ENCODE measurements at places on chromosomes 1 and 21. TPM values are rescaled to one million over a fixed set of nuclear protein-coding genes. Genes with fewer than 3 reads are reported as not detected.
A peak's percentile ranks its signal among the peaks of the same experiment; 100 is the strongest.

DNA sequence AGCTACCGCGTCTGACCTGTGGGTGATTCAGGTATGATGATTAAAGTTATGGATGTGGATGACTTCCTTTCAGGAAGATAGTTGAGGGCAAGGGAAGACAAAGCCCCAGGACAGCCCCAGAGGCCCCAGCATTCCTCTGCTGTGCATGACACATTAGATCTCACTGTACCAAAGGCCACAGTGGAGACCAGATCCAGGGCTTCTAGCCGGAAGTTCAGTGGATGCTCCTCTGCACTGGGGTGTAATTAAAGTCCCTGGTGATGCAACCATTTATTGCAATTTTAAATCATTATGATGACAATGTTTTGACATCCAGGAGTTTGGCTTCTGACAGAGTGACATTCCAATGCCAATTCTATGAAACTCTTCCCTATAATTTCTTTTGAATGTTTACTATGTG, 5.0 kb downstream of the C4BPA start:
- DNase-seq: no peak

- DNase-seq: no peak
Measured at GRCh38 chr1:68166348-68166747, 66.0 kb downstream of the WLS start.

GRCh38 chr1:170836141-170836540, 99.2 kb upstream of the MROH9 start:
- no peak for DNase-seq

GRCh38 chr1:226884116-226884625, 13.8 kb downstream of the PSEN2 start:
- DNase-seq: no peak

GRCh38 chr1:2529784-2530512, at the start of gene HES5:
Gene HES5, minus strand, starts transcription at chr1:2530263. Its CDS starts 99 bp downstream, at chr1:2530164.
- no peak for DNase-seq

- no peak for DNase-seq
Measured at GRCh38 chr1:57721001-57721400, 297.1 kb upstream of the DAB1 start.

- DNase-seq: no peak
Measured at GRCh38 chr1:13663969-13664368, 36.0 kb upstream of the PRDM2 start.

DNA sequence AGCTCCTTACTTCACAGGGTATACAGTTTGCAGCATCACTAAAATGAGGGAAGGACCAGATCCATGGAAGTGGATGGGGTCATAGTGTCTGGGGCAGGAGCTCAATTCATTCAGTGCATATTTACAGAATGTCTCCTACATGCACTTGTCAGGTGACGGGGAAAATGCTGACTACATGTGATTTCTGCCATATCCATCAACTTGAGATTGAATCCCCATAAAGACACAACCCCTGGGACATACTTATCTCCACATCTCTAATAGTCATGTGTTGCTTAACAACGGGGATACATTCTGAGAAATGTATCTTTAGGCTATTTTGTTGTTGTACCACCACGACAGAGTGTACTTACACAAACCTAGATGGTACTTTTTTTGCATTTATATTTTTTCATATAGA, 12.0 kb downstream of the RWDD2B start:
- no peak for DNase-seq

DNA sequence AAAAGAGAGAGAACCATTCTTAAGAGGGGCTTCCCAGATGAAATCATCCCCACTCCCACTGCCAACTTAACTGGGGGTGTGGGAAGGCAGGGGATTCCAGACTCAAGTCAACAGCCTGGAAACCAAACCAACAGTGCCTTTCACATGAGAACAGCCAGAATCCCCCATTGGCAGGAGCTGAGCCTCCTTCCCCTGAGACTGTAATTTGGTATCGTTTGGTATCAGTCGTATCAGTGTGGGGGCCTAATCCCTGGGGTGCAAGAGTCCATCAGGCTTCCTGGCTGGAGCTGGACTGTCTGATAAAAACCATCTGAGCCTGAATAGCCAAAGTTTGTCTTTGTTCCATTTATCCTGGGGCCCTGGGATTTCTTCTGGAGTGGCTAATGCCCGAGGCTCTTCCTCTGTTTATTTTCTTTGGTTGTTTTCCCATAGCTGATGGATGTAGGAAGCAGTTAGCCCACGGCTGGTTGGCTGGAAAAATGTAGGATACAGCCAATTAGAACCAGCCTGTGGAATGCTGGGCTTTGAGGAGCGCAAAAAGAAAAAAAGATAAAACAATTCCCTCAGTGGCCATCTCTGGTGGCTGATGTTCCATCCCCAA, 84.6 kb downstream of the LAMC2 start:
- peak; percentile 67 for DNase-seq

- no peak for DNase-seq
Measured at GRCh38 chr1:106747232-106747631, 309.2 kb upstream of the PRMT6 start.

GRCh38 chr1:41615981-41616380, 131.5 kb upstream of the EDN2 start:
- DNase-seq: no peak

GRCh38 chr1:99814373-99814900, 35.7 kb upstream of the AGL start:
- no peak for DNase-seq

DNA sequence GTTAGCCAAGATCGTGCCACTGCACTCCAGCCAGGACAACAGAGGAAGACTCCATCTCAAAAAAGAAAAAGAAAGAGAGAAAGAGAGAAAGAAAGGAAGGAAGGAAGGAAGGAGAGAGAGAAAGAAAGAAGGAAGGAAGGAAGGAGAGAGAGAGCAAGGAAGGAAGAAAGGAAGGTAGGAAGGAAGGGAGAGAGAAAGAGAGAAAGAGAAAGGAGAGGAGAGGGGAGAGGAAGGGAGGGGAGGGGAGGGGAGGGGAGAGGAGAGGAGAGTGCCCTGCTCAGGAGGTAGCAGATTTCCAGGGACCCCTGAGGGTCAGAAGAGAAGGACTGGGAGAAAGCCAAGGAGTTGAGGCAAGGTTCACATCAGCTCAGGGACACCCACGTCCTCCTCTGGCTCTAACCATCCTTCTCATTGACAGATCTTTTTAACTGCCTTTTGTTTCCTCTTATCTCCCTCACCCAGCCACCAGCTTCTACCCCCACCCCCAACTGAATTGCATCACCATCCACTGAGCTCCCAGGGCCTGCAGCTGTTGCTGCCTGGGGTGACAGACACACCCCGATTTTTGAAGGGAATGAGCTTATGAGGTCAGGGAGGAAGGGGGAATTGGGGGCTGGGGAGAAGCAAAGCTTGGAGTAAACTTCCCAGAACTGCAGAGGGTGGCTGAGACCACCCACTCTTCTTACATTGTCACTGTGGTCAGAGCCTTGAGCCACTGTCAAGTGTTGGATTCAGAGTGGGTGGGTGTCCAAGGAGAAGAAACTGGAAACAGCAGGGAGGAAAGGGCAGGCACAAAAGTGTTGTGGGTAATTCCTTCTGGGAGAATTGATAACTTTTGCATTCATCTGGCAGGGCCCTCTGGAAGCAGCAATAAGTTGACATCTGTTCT, 91.6 kb downstream of the GLUL start:
- DNase-seq: no peak

GRCh38 chr1:166811691-166812090, 27.6 kb upstream of the POGK start:
- DNase-seq: no peak

DNA sequence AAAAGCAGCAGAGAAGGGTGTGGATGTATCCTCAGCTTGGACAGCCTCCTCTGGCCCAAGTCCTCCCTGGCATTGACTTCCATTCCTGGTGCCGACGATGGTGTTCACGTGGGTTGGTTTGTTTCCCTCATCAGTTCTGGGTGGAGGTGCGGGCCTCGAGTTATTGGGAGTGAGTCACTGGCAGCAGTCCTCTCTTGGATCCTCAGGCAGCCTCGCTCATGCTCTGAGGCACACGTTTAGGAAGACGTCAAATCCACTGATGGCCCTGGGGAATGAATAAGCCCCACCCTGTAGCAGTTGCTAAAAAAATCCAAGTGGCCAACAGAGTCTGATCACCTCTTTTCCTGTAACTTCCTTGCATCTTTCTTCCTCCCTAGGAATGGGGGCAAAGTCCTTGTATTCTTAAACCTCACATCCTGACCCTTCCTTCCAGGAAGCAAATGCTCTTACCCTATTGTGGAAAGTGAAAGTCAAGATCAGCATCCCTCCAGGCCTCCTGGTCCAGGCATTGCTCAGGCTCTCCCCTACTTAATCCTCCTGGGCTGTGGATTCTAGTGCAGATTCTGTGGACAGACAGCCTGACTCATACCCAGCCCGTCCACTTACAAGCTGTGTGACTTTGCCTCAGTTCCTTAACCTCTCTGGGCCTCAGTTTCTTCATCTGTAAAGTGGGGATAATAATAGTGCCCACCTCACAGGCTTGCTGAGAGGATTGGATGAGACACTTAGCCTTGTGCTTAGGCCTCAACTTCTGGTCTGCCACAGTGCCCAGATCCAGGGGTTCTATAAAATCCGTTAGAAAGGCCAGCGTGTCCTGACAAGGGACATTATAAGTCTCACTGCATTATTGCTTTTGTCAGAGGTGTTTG, 111.1 kb downstream of the TLR5 start:
- no peak for DNase-seq

DNA sequence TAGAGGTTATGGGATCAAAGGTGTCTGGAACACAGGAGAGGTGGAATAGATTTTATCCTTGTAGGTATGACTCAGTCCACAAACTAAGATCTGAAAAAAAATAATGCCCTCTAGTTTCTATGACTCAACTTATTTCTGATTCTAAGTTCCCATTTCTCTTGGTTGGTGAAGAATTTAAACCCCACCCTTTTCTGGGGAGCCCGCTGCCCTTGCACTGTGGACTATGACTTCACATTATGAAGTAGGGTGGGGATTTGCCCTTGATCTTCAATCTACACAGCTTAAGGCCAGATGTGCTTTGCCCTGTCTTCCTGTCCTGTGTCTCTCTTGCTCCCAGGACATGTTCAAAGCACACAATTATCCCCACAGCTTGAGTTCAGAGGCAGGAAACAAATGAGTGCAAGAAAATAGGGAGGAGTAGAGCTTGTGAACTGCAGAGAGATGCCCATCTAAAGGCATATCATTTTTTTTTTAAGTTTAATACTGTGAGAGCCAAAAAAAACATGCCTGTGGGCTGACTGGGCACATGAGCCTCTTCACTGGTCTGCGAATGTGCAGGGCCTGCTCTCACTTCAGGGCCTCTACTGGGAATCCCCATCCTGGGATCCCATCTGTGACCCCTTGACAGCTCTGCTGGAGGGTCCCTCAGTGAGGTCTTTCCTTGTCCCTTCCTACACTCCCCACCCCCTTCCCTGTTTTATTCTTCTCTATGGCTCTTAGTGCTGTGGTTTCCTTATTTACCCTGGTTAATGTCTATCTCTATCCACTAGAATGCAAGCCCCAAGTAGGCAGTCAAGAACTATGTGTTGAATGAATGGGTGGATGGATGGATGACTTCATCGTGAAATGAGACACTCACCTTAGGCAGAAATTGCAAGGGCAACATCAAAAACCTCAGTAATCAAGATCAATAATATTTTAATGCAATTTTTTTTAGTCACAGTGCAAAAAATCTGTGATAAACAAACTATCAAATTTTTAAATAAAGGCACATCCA, 61.5 kb downstream of the CD58 start:
- DNase-seq: no peak

DNA sequence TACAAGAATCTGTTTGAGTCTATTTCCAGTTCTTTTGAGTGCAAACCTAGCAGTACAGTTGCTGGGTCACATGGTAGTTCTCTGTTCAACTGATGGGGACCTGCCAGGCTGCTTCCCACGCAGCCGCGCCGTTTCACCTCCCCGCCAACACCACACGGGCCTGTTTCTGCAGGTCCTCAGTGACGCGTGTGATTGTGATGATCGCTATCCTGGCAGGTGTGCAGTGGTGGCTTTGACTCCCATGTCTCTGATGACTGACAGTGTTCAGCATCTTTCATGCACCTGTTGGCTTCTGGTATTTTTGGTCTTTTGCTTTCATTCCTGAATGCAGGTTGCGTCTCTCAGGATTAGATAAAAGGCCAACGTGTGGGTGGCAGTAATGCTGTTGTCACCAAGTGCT, 41.6 kb downstream of the FAAP20 start:
- DNase-seq: no peak

- no peak for DNase-seq
Measured at GRCh38 chr1:150061632-150062101, 5.9 kb upstream of the VPS45 start.

- no peak for DNase-seq
Measured at GRCh38 chr1:47758341-47759250, 238.6 kb downstream of the TRABD2B start.

DNA sequence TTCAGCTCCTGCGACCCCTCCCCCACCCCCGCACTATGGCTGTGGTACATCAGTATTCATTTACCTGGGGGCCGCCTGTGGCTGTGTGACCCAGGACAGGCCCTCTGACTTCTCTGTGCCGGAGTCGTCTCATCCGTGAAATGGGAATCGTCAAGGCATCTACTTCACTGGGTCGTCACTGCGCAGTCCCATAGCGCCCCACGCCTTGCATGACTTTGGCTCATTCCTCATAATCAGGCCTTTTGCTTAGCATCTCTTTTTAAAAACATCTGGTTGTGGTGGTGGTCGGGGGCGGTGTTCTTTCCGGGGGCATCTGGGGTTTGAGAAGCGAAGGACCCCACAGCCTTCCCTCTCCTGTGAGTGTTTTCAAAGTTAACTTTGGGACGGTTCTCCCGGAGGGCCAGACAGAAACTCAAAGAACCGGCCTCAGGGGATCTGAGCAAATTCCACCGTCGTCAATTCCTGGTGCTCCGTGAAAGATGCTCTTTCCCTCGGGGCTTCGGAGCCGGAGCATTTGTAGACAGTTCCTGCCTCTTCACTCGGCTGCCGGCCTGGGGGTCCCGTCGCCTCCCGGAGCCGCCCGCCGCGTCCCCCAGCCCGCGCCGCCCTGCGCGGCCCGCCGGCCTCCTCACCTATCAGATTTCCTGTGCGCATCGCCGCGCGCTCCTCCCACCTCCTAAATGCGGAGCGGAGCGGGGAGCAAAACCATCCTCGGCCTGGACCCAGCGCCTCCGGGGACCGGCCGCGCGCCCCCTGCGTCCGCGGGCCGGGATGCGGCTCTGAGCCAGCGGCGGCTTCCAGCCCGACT, at the start of gene B3GALT5:
Gene B3GALT5, plus strand, starts transcription at position 708 of the 808 bp plus-strand sequence. CDS start 47,620 bp downstream, outside the sequence.
- DNase-seq: no peak

- DNase-seq: no peak
Measured at GRCh38 chr1:62903522-62903921, 119.6 kb downstream of the ATG4C start.

The MROH7 gene
- total RNA-seq: 0.13 TPM

The TIAM1 gene
- total RNA-seq: 0.64 TPM

The ATAD3C gene
- 0.89 TPM for total RNA-seq

The CFAP74 gene
- total RNA-seq: not detected

The ATP6V1G3 gene
- 0.25 TPM for total RNA-seq

The CNIH4 gene
- 117 TPM for total RNA-seq

The ST6GALNAC3 gene
- total RNA-seq: 45.5 TPM

The GCSAML gene
- total RNA-seq: not detected
